ENCODE measurements at places on chromosomes 12 and 14.

GRCh38 chr14:54440873-54441868 is at the start of gene CNIH1:
CNIH1 (minus strand) TSS chr14:54441374; CDS start chr14:54441327, 47 bp downstream.
- peak; percentile 93 for DNase-seq

GRCh38 chr14:91511043-91511383 is 903 bp upstream of the PPP4R3A start:
- no peak for DNase-seq

DNA sequence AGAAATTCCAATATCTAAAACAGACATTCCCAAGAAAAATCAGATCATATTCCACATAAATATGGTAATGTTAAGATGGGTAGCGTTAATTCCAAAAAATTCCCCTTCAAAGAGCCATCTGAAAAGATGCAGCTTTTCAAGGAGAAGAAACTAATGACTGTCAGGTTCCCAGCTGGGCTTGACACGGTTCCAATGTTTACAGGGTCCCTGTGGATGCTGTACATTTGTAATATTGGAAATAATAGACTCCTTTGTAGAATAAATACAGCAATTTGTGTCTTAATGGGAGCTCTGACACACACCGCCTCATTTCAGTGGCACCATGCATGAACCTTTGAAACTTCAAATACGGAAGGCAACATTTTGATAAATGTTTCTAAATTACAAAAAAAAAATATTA is 140.6 kb downstream of the ITPR2 start:
- no peak for DNase-seq

GRCh38 chr14:100539003-100539660 is 48.1 kb downstream of the BEGAIN start:
- DNase-seq, result no peak

GRCh38 chr12:12331244-12331771 is 18.7 kb downstream of the MANSC1 start:
- DNase-seq, result no peak

DNA sequence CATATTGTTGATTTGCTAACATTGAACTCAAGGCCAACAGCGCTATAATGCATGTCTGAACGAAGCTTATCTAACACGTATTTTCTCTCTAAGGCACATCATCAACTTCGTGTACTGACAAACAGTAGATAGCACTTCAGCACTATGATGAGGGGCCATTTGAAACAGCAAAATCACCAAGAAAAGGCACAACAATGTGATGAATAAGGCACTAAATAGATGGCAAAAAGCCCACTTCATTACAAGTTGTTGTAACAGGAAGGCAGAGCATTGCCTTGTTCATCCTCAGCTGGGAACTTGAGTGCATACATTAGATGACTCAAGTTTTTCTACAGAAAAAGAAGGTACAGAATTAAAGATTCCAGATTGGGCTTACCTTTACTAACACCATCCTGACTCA is 75.2 kb downstream of the LIN7A start:
- DNase-seq, result no peak

DNA sequence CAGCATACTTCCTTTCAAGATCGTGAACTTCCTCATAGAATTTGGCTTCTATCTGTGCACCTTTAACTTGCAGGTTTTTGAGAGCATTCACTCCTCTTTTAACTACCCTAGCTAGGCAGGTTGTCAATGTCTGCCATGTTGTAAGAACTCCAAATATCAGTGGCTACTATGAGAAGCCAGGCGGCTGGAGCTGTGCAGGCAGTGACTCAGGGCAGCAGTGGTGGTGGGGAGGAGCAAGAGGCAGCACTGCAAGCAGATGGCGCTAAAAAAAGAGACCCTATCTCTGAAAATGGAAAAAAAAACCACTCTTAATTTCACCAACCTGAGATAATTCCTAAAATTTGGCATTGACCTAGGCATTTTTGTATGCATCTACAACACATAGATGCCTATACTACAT is 28.5 kb downstream of the YARS2 start:
- no peak for DNase-seq

- DNase-seq, result no peak
Measured at GRCh38 chr12:121797937-121798786, 4.7 kb upstream of the RHOF start.

- peak; percentile 97 for DNase-seq
Measured at GRCh38 chr14:21087294-21088091, 11.0 kb downstream of the ZNF219 start.

DNA sequence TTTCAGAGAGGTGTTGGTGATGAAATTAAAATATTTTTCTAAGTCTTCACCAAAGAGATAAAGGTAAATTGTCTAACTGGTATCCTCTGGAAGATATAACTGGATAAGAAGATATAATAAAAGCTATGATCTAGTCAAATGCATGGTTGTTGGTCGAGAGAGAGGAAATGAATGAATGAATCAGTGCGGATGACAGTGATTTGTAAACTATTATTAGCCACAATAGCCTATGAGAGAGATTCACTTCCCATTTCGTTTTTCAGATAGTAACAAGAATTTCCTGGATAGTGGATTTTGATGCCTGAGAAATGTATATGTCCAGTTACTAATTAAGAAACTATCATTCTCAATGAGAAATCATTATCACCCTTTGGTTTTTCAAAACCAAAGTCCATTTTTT is 63.1 kb downstream of the HEATR5A start:
- no peak for DNase-seq

- no peak for DNase-seq
Measured at GRCh38 chr12:79949098-79949497, 14.2 kb upstream of the PPP1R12A start.

DNA sequence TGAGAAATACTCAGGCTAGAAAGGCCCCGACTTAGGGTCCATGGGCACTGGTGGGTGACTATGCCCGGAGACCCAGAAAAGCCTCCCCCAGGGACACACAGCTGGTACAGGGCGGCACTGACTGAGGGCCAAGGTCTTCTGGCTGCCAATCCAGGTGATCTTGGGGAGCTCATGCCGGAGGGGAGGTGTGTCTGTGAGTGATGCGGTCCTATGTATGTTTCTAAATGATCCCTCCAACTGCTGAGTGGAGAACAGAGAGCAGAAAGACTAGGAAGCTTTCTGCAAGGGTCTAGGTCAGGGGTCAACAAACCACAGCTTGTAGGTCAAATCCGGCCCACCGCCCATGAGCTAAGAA is 391 bp downstream of the SERPINA4 start:
- no peak for DNase-seq

GRCh38 chr14:24889843-24890242 is 160.1 kb downstream of the STXBP6 start:
- DNase-seq, result no peak

- no peak for DNase-seq
Measured at GRCh38 chr12:13204428-13204827, 7.9 kb downstream of the EMP1 start.

- DNase-seq, result no peak
Measured at GRCh38 chr14:69038455-69039287, 59.6 kb upstream of the ACTN1 start.

- no peak for DNase-seq
Measured at GRCh38 chr12:127126260-127126628, 1140.7 kb upstream of the TMEM132C start.

DNA sequence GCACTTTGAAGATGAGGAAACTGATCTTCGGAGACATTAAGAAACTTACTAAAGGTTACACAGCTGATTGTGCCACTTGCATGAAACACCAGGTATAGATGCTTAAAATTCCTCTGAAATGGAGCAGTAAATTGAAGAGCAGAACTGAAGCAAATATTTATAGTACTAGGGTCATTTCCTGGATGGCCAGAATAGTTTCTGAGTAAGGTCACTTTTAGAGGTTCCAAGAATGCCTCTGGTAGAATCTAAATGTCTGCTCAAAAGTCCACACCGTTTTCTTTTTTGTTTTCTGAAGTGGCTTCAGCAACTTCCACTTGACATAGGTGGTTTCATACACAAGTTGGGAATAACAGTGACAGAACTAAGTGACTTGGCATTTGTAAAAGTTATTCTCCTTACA is 19.4 kb downstream of the TPH2 start:
- no peak for DNase-seq

- no peak for DNase-seq
Measured at GRCh38 chr14:26729851-26730250, 132.0 kb upstream of the NOVA1 start.

DNA sequence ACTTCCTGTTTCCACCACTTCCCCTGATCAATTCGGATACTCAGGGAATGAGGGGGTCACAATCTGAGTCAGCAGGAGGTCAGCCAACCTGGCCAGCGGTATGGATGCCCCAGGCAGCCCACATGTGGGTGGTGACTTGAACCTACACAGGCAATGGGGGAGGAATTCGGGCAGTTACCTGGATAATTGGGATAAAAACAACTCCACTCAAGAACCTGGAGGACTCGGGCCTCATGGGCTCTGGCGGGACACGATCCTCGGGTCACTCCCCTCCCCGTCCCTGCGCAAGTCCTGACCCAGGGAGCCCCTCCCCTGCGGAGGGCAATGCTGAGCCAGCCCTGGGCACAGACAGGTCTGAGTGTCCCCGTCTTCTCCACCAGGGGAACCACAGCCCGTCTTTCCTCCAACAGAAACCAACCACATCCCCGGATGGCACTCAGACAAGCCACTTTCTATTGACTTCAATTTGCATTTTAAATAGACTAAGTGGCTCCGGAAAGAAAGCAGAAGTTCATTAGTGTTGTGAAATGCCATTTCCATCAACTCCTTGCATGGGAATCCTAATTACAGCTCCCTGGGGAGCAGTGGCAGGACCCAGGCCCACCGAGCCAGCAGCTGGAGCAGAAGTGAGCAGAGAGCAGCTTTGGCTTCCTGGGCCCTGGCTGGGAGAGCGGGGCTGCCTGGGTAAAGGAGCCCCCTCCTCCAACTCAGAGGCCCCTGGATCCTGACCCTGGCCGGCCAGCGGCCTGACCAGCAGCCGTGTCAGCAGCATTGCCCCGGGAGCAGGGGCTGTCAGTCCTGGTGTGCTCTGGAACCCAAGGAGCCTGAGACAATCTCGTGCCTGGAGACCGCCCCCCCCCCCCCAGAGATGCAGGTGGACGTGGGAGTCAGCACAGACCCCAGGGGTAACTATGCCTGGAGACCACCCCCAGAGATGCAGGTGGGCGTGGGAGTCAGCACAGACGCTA is 374.1 kb downstream of the ADGRD1 start:
- DNase-seq, result peak; percentile 2

- no peak for DNase-seq
Measured at GRCh38 chr12:43210485-43211192, 341.4 kb downstream of the ADAMTS20 start.

DNA sequence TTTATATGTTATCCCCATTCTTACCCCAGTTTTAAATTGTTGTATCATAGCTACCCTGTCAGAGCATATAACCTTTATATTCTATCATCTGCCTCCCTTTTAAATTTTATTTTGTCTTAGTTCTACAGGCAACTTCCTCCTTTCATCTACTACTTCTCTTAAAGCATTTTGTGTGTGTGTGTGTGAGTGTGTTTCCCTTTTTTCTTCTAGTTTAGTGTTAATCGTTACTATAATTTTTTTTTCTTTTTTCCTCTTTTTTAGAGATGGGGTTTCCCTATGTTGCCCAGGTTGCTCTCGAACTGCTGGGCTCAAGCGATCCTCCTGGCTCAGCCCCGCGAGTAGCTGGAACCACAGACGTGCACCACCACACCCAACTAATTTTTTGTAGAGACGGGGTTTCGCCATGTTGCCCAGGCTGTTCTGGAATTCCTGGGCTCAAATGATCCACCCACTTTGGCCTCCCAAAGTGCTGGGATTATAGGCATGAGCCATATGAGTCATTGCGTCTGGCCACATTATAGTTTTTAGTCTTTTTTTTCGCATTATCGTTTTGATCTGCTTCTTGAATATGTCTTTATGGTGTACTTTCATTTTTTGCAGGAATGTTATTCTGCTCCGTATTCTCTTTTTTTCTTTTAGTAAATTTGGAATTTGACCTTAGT is 33.1 kb upstream of the FBXO34 start:
- DNase-seq, result no peak

- DNase-seq, result no peak
Measured at GRCh38 chr14:35827678-35828472, 1.7 kb downstream of the BRMS1L start.

- DNase-seq, result no peak
Measured at GRCh38 chr12:78241446-78241845, 410.8 kb downstream of the NAV3 start.

- DNase-seq, result no peak
Measured at GRCh38 chr14:60845523-60845922, 111.0 kb downstream of the MNAT1 start.

GRCh38 chr12:86249276-86249675 is 6.9 kb downstream of the MGAT4C start:
- DNase-seq, result no peak

- DNase-seq, result no peak
Measured at GRCh38 chr12:132281038-132281437, 48.4 kb downstream of the GALNT9 start.

GRCh38 chr12:62158461-62159360 is 101.5 kb upstream of the USP15 start:
- DNase-seq, result peak; percentile 20

- DNase-seq, result no peak
Measured at GRCh38 chr14:36835128-36835527, 173.5 kb downstream of the PAX9 start.

- no peak for DNase-seq
Measured at GRCh38 chr12:80219345-80219744, 120.0 kb downstream of the OTOGL start.

DNA sequence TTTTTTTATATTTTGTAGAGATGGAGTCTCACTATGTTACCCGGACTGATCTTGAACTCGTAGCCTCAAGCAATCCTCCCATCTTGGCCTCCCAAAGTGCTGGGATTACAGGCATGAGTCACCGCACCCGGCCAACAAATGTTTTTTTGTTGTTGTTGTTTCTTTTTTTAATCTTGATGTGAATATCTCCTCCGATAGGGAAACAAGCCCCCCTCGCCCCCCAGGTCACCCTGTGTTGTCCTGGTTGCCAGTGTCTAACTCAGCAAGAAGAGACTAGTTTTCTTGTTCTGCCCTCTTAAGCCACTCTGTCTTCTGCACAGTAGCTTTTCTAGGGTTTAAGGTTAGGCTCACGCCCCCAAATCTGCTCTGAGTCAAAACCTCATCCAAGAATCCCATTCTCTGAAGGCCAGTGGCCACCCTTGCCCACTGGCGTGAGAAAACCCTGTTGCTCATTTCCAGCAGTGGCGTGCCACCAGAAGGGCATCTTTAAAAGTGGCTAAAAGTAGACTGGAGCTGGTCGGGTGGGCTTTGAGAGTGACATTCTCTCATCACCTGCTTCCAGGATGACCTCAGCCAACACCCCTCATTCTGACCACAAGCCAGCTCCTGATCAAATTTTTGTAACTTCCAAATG is 42.7 kb downstream of the C14orf132 start:
- DNase-seq, result no peak

GRCh38 chr14:24258548-24259265 is 4.3 kb downstream of the TGM1 start:
- DNase-seq, result no peak

GRCh38 chr12:100189636-100190394 is 10.8 kb upstream of the ACTR6 start:
- no peak for DNase-seq

Measured in CD4-positive, alpha-beta memory T cell (primary cell).